ENCODE measurements at places on chromosomes 16 and 17.
A peak's percentile ranks its signal among the peaks of the same experiment; 100 is the strongest.

- DNase-seq, result no peak
These were observed 51.7 kb downstream of the RPH3AL start for GRCh38 chr17:300881-301280.

DNA sequence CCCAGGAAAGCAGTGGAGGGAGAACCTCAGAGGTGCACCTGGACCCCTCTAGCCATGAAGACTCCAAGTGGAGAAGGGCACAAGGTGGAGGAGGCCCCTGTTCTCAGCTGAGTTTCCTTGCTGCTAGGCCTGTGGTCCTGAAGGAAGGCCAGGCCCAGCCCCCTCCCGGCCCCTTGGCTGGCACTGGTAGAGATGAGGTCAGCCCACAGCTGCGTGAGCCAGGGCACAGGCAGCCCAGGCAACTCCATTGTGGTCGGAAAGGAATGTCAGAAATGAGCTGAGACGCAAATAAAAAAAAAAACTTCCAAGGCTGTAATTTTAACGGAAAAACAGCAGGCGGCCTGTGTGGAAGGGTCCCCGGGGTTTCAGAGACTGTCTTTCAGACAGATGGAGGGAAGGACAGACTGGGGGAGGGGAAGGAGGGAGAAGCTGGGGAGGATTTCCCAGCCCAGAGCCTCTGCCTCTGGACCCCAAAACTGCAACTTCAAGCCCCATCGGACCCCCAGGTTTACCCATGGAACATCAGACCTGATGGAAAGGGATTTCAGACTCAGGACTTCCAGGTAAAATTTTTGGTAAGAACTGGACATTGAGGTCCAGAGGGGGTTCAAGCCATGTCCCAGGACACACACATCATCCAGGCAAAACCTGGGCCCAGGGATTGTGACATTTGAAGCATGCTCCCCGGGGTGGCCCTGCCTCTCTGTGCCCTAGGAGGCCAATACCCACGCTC lies 25.6 kb upstream of the MRPS23 start:
- DNase-seq, result peak; percentile 88

- no peak for DNase-seq
These were observed 56.0 kb downstream of the MRM1 start for GRCh38 chr17:36657390-36657762.

GRCh38 chr17:77973953-77974352 lies 15.4 kb downstream of the TNRC6C start:
- no peak for DNase-seq

- no peak for DNase-seq
These were observed 84.9 kb downstream of the CACNG1 start for GRCh38 chr17:67129283-67129682.

DNA sequence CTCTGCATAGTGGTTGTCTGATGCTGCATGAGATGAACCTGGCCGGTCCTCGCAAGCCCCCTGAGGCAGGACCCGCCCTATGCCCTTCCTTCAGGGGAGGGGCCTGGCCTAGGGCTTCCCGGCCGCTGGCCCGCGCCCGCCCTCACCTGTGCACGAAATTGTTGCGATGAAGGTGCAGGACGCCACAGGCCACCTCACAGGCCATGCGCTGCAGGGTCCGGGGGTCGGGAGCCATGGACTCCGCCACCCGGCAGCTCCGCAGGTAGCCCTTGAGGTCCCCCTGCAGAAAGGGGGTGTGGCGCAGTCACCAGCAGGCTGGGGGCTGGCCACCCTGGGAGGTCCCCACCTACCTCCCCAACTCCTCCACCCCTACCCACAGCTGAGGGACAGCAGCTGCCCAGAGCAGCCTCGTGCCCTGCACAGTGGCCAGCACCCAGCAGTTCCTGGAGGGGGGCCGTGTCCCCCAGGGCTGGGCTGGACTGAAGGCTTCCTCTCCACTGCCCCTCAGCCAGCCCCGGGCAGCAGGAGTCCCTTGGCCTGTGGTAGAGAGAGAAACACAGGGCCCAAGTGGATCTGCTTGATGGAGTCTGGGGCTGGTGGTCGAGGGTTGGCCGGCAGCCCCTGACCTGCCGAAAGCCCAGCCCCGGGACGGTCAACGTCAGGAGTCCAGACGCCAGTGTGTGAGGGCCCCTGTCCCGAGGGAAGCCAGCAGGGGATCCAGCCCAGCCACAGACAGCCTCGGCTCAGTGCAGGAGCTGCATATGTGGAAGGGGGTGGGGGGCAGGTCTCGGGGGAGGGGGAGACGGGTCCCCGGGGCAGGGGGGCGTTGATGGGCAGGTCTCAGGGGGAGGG lies 38.8 kb upstream of the PVALEF start:
- DNase-seq, result no peak

DNA sequence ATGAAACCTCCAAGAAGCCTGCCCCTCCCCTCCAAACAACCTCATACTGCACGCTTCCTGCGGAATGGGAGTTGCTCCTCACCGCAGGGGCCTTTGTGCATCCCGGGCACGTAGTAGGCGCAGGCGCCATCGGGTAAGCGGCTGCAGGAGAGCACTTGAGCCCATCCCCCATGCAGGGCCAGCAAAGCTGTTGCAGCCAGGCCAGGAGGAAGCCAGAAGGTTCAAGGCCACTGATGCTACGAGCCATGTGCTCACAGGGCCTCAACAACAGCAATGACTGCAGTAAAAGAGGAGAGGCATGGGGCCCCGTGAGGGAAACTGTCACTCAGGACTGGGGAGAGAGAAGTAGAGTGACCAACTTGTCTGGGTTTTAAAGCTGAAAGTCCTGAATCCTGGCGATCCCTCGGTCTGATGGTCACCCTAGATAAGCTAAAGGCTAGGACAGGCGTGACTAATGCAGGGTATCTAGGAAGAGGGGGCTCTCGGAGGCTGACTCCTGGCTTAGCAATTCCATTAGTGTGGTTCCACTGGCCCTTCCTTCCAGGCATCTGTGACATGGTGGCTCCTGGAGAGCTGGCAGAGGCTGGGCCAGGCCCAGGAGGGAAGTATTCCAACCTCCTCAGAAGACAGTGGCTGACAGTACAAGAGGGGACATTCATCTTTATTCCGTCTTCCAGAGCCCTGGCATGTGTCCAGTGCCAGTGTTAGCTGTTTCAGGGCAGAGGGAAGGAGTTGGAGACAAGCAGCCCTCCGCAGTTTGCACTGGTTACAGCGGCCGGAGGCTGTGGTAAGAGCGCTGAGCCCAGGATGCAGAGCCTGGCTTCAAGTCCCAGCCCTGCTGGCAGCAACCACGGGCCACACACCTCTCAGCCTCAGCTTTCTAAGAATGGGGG lies 20.8 kb downstream of the GOSR2 start:
- DNase-seq, result peak; percentile 3

DNA sequence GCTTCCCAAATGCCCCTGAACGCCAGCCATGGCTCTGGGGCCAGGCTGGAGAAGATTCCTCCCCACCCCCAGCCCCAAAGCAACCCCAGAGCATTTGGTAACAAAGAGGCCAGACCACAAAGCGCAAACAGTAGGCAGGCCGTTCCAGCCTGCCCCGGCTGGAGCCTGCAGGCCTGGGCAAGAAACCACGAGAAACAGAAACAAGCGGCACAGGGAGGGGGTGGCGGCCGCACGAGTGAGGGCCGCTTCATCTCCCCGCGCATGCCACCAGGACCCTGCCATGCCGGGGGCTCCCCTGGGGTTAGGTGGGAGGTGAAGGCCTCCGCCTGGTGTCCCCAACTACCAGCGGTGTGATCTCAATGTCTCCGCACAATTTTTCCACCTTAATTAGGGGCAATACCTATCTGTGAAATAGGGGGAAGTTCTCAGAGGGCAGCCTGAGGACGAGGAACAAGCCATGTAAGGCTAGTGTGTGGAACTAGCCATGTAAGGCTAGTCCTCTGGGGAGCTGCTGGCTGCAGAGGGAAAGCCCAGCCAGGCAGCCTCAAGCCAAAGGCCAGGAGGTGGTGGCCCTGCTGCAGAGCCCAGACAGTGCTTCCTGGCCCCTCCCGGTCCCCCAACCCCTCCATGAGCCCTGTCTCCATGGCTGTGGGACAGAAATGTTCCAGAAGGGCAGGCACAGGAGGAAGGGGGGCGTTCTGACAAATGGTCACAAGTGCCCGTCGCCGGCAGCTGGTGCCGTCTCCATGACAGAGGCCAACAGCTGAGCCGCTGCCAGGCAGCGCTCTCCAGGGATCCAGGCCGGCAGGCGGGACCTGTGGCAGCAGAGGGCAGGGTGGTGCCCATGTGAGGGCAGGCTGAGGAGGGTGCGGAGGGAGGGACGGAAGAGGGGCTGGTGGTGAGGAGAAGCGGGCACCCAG lies 14.5 kb upstream of the MTSS2 start:
- peak; percentile 27 for DNase-seq

DNA sequence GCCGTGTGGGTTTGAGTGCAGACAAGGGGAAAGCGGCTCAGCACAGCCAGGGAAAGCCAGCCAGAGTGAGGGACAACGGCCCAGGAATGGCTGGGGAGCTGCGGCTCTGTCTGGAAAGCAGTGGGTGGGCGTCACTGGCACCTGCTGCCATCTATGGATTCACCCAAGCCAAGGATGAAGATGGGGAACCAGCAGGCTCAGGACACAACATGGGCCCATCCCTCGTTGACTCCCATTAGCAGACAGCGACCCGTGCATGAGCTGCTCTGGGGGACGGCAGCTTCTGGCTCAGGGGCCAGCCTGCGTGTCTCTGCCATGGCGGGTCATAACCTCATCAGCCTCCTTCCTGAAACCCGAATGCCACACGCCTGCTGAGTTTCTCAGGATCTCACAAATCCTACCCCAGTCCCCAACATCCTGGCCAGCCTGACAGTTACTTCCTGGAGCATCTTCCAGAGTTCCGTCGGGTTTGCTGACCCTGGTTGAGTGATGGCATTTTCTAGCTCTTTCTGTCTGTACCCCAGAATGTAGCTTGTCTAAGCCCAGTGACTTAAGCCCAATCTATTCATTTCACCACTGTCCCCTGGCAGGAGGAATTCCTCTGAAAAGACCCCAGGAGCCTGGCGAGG lies 50.7 kb downstream of the SLC7A5 start:
- no peak for DNase-seq

DNA sequence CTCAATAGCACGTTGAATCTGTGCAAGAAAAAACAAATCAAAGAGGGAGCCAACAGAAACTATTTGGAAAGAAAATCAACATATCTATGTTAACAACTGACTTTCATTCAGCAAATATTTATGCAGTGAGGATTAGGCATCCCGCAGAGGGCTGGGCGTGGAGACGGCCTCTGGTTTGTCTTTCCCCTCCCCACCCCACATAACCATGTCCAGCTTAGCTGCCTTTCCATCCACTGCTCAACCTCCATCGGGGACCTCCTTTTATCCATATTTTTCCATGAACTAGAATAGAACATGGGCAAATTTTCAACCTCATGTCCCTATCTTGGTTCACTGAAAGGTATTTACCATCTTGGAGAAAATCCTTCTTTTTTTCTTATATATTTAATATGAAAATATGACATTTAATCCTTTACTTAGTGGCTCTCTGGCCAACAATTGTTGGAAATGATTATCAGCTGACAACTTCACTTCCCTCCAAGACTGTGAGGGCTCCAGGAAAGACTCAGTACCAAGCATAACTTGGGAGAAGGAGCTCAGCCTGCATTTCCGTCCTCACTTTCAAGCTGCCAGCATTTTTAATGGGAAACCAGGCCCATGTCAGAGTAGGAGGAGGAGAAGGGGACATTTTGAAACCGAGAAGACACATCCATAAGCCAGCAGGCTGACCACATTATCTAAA lies 462.6 kb upstream of the MAF start:
- DNase-seq, result no peak

DNA sequence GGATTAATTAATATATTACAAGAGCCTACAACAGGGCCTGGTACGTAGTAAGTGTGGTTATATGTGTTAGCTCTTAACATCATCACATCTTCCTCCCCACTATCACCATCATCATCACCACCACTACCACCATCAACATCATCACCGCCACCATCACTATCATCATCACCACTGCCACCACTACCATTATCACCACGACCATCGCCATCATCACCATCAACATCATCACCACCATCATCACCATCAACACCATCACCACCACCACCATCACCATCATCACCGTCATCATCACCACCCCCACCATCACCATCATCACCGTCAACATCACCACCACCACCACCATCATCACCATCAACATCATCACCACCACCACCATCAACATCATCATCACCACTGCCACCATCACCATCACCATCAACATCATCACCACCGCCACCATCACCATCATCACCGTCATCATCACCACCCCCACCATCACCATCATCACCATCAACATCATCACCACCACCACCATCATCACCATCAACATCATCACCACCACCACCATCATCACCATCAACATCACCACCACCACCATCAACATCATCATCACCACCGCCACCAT lies 7.8 kb upstream of the IL4R start:
- no peak for DNase-seq

GRCh38 chr16:81928271-81928918 lies 82.9 kb downstream of the SDR42E1 start:
- no peak for DNase-seq

- DNase-seq, result no peak
These were observed 86.6 kb downstream of the AMFR start for GRCh38 chr16:56338566-56339318.

DNA sequence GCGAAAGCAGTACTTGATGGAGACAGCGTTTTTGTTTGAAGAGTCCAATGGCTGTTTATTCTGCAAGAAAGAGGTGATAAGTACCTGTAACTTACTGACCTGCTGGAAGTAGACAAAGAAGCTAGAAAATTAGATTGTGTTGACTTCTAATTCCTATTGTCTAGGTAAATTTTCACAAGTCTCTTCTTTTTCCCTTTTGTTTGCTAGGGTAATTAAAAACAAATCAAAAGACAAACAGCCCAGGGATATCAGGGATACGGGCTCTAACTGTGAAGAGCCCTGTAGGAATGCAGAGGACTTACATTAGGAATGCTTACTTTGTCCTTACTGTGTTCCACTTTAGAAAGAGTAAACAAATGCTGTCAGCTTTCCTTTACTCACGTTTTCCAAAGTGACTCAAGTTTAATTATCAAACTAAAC lies 7.0 kb downstream of the PSME3IP1 start:
- no peak for DNase-seq

DNA sequence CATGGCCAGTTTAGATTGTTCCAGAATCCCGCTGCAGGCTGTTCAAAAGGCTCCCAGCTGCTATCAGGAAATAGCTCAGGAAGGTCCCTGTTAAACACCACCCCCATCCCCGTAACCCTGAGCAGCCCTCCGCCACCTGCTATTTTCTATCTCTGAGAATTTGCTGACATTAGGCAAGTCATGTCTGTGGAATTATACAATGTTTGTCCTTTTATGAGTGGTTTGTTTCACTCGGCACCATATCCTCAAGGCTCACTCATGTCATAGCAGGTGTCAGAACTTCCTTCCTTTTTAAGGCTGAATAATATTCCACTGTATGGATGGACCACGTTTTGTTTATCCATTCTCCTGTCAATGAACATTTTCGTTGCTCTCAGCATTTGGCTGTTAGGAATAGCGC lies 164.3 kb upstream of the FOXF1 start:
- DNase-seq, result no peak

GRCh38 chr16:11392041-11392581 lies 46.9 kb downstream of the RMI2 start:
- DNase-seq, result no peak

DNA sequence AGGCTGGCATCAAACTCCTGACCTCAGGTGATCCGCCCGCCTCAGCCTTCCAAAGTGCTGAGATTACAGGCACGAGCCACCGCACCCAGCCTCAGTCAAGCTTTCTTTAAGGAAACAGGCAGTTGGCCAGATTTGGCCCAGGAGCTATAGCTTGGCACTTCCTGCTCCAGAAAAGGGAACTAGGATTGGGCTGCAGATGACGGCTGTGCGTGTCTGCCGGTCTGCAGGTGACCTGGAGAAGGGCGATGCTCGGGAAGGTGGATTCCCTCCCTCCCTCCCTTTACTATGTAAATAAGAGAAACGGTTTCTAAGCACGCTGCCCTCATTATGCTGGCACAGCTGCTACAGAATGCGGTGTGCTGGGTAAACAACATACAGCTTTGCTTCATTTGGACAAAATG lies 215.9 kb downstream of the RPTOR start:
- DNase-seq, result peak; percentile 16

GRCh38 chr17:67491009-67491680 lies 114.1 kb downstream of the PITPNC1 start:
- DNase-seq, result no peak
